ENCODE measurements at places on chromosomes 12 and 14.

DNA sequence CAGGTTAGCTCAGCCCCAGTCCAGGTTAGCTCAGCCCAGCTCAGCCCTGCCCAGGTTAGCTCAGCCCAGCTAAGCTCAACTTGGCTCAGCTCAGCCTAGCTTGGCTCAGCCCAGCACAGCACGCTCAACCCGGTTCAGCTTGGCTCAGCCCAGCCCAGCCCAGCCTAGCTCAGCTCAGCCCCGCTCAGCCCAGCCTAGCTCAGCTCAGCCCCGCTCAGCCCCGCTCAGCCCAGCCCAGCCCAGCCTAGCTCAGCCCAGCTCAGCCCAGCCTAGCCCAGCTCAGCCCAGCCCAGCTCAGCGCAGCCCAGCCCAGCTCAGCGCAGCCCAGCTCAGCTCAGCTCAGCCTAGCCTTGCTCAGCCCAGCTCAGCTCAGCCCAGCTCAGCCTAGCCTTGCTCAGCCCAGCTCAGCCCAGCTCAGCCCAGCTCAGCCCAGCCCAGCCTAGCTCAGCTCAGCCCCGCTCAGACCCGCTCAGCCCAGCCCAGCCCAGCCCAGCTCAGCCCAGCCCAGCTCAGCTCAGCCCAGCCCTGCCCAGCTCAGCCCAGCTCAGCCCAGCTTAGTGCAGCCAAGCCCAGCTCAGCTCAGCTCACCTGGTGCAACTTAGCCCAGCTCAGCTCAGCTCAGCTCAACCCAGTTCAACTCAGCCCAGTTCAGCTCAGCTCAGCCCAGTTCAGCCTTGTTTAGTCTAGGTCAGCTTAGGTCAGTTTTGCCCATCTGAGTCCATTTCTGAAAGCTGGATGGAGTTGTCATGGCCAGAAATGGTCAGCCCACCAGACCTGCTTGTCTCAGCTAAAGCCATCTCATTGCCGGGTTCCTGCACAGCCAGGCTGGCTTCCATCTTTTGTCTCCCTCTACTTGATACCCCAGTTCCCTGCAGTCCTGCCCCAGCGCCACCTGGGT lies 333.6 kb downstream of the TMEM121 start:
- no peak for DNase-seq

DNA sequence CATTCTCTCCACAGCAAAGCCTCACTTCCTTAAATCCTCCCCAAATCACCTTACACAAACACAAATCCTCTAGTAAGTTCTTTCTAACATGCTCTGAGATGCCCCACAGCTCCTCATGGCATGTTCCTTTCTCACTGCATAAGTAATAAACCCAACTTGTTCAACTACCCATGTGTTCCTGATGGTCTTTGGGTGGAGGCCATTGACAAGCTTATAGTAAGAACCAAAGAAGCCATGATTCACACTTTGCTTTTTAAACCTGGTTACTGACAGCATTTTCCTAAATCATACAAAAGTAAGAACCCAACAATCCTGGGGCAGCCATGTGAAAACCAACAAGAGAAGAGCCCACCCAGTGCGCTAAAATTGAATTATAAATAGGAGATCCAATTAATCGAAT lies 138.6 kb downstream of the ITPR2 start:
- DNase-seq = no peak

- DNase-seq = peak; percentile 49
Measured at GRCh38 chr14:64720131-64720576, 15.9 kb downstream of the PLEKHG3 start.

- DNase-seq = no peak
Measured at GRCh38 chr14:96051642-96052540, 12.7 kb downstream of the C14orf132 start.

GRCh38 chr14:41668356-41668755 lies 61.7 kb downstream of the LRFN5 start:
- no peak for DNase-seq

DNA sequence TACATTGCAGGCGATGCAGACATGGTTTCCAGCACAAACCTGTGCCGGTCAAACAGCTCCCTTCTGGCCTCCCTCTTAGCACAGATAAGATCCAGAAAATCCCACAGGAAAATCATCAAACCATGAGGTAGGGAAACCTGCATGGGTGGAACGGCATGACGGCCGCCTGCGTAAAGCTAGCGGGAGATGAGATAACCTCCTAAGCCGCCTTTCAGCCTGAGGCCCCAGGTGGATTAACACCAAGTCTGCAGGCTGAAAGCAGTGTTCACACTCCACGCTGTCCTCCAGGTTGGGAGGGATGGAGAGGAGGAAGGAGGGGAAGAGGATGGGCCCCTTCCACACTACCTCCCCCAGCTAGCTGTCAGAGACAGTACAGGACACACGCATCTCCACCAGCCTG lies 63.8 kb downstream of the TSPAN11 start:
- DNase-seq = no peak
